ENCODE measurements at places on chromosomes 16 and 17.

DNA sequence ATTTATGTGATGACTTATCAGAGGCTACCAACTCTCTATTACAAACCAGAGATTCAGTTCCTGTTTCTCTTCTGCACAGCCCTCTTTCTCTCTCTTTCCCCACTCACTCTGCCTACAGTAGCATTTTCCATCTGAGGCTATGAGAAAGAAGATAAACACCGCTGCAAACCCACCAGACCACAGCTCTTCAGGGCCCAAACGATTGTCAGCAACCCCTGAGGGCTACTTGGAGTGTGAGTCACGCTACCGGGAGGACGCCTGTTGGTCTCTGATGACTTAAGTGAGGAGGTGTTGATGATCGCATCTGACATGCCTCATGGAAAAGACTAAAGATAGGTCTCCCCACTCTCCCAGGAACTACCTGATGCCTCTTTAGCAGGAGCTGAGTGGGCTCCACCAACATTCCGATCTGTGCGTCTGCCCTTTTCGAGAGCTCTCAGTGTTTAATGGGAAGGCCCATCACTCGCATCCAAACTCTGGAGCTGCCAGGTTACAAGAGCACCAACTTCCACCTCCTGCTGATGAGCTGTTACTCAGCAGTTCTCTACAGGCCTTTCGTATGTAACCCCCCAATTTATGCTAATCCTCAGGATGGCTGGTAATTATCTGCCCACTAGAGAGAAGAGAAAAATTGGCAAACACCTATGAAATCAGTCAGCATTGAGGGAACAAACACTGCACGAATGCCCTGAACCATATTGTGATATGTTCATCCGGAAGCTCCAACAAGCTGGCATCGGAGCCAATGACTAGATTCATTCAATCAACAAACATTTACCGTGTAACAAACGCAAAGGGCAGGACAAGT lies 9.2 kb downstream of the GRIN2A start:
- no peak for DNase-seq

- no peak for DNase-seq
Measured at GRCh38 chr16:87543436-87544191, 50.8 kb upstream of the ZCCHC14 start.

GRCh38 chr17:28416703-28417311 lies 10.8 kb upstream of the SLC46A1 start:
- DNase-seq, result no peak

- peak; percentile 97 for DNase-seq
Measured at GRCh38 chr16:67396159-67397035, 3.1 kb upstream of the TPPP3 start.

DNA sequence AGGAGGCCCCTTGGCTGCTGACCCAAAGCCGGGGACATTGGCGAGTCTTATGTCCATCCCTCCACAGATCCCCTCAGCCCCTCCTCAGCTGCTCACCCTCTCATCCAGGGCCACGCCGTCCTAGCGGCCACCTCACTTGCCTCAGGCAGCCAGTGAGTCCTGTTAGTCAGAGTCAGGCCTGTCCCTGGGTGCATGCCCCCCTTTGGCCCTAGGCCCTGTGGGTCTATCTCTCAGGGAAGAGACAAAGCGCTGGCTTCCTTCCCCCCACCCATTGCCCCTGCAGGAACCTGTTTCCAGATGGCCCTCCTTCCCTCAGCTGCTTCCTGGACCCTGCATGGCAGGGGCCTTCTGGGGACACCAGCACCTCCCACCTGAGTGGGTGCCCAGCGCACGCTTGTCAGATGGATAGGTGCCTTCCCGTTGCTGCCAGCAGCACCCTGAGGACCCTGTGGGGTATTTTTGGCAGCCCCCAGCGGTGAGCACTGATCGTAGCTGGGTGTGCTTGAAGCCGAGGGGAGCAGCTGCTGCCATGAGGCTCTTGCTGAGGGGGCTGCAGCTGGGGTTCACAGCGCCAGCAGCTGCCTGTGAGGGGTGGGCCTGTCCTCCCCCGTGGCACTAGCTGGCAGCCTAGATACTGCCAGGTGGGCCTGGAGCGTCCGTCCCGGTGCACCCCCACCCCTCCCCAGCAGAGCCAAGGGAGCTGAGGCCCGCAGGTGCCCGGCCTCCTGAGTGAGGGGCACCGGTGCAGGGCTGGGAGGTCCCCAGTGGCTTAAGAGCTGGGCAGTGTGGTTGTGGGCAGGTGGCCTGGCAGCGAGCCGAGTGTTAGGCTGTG lies 8.4 kb downstream of the DBNDD1 start:
- DNase-seq, result no peak

DNA sequence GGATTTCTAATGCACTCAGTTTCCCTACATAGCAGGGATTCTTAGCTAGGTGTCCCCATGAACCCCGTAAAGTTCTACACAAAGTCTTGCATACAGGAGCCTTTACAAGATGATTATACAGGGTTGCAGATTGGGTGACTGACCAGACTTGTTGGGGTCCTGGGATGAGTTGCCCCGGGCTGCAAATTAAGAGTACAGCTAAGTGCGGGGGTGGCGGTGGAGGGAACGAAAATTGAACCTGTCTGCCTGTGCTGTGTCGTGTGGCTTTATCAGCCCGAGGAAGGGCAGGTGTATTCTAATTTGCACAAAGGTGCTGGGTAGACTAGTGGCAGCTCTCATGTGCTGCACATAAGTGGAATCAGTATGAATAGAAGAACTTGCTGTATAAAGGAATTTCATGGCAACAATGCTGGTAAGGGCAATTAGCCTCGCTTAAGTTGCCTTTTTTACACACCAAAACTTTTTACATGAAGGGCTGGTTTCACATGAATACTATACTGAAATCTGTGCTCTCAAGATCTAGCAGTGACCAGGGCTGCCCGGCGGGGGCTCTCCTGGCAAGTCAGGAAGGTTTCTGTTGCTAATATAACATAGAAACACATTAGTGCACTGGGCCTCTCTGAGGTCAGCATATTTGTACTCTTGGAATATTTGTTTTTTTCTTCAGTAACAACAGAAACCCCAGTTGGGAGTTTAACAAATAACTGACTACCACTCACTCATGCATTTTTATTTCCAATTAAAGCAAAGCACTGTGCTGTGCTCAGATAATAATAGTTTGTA lies 50.7 kb downstream of the ADCY7 start:
- no peak for DNase-seq

- DNase-seq, result no peak
Measured at GRCh38 chr16:914440-914839, 56.3 kb downstream of the LMF1 start.

DNA sequence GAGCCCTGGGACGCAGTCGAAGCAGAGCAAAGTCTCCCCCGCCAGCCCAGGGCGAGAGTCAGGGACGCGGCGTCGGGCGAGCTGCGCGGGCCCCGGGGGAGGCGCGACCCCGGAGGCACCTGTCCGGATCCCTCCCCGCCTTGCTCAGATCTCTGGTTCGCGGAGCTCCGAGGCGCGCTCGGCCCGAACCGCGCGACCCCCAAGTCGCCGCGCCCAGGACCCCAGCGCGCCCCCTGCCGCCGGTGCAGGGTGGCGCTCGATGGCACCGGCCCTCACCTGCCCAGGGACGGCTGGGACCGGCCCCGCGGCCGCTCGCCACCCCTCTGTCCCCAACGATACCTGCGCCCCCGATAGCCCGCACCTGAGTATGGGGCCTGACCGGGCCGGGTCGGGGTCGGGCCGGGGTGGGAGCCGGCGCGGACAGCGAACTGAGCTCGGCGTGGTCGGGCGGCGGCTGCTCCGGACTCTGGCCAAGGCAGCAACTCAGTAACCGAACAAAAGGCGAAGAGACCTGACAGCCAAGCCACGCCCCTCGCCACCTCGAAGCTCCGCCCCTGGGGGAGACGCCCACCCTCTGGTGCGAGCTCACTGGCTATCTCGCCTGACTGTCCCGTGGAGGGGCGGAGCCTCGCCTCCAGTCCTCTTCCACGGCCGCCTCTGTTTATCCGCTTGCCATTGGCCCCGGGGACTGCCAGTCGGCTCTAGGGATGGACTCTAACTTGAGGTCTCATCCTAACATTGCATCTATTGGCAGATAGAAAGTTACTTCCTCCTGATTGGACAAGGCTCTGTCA lies at the start of gene JUP:
Gene JUP (minus strand): TSS at position 485 of the 794 bp plus-strand sequence. CDS start 14,857 bp downstream, outside the sequence.
- DNase-seq, result peak; percentile 98

All from NCI-H2171 (cell line).